ENCODE measurements at places on chromosomes 2 and 18.

GRCh38 chr18:31549416-31549815, 42.3 kb upstream of the TTR start:
- DNase-seq, result no peak

GRCh38 chr18:34809451-34810072, 99.5 kb downstream of the DTNA start:
- peak; percentile 79 for DNase-seq

- no peak for DNase-seq
These were observed 26.8 kb downstream of the MAL start for GRCh38 chr2:95052307-95052706.

- DNase-seq, result peak; percentile 47
These were observed 19.0 kb upstream of the CCNYL1 start for GRCh38 chr2:207692206-207693065.

DNA sequence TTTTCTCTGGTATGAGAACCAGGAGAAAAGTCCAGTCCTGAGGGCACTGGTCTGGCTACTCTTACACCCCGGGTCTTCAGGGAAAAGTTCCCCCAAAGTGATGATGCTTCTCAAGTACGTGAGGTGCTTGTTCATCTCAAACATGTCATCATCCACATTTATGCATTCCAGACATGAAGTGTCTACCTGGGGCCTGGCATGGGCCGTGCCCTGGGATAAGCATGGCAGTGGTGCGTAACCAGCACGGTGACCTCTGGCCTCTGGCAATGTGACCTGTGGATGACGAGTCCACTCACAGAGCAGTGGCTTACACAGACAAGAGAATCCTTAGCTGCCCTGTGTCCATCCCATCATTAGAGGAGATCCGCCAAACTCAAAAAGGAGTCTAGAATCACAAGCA, 74.8 kb upstream of the LGALSL start:
- no peak for DNase-seq

GRCh38 chr18:10142496-10143160, 228.8 kb downstream of the VAPA start:
- DNase-seq, result peak; percentile 81

DNA sequence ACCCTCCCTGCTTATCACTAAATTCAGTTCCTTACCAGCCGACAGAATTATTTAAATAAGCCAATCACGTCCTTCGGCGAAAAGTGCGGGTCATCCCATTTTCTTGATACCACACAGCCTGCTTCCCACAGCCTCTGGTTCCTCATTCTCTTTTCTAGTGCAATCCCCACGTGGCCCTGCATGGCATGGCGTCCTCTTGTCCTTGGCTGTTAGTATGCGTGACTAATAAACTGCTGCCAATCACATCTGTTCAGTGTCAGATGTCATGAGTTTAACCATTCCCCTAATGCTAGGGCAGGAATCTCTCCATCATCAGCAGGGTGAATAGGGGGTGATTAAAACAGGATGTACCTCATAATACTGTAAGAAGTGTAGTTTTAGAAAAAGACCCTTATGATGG, 62.8 kb upstream of the TSPYL6 start:
- DNase-seq, result no peak

All from GM23248 (cell line).